ENCODE measurements at places on chromosomes 5 and 9. TPM values are rescaled to one million over a fixed set of nuclear protein-coding genes. Genes with fewer than 3 reads are reported as not detected.

The CDKN2B-AS1 gene
- 1.9 TPM for total RNA-seq

The SLC34A3 gene
- not detected for total RNA-seq

The SKIC3 gene
- total RNA-seq = 71.7 TPM

The LRRC26 gene
- total RNA-seq = not detected

The DAB2IP gene
- 16.7 TPM for total RNA-seq

All from bladder microvascular endothelial cell (primary cell).